ENCODE measurements at places on chromosomes 12 and 14.

GRCh38 chr12:20436316-20436715 is 68.0 kb downstream of the PDE3A start:
- no peak for DNase-seq

DNA sequence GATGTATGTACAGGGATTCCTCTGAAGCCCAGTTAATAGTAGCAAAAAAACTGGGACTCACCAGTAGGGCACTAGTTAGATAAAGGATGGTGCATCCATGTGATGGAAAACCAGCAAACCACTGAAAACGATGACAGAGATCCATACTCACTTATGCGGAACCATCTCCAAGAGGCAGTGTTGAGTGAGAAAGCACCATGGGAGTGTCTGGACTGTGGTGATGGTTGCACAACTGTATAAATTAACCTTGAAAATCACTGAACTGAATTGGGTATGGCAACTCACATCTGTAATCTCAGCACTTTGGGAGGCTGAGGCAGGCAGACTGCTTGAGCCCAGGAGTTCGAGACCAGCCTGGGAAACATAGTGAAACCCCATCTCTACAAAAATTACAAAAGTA is 53.6 kb upstream of the ZFP36L1 start:
- no peak for DNase-seq

GRCh38 chr14:67579040-67579439 is 21.0 kb downstream of the PIGH start:
- DNase-seq = no peak

- no peak for DNase-seq
Measured at GRCh38 chr12:6450869-6451347, 934 bp upstream of the TAPBPL start.

DNA sequence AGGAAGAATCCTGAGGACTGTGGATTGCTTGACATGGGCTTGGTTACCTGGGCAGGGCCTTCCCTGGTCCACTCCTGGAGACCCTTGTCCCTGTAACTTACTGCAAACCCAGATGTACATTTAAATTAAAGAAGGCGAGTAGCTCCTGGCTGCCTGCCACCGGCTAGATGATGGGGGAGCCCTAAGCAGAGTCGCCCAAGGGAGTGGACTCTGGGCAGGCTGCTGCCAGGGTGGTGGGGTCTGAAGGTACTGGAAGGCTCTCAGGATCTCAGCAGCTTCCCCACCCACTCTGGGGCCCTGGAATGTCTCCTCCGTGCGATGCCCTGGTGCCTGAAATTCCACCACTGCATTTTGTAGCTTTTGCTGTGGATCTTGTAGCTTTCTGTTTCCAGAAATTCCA is 74.7 kb downstream of the FBXL14 start:
- no peak for DNase-seq

GRCh38 chr12:62129291-62129690 is 130.9 kb upstream of the USP15 start:
- no peak for DNase-seq

- no peak for DNase-seq
Measured at GRCh38 chr12:54571193-54572188, 17.0 kb downstream of the PPP1R1A start.

- no peak for DNase-seq
Measured at GRCh38 chr12:52391618-52392002, 6.2 kb upstream of the KRT84 start.

DNA sequence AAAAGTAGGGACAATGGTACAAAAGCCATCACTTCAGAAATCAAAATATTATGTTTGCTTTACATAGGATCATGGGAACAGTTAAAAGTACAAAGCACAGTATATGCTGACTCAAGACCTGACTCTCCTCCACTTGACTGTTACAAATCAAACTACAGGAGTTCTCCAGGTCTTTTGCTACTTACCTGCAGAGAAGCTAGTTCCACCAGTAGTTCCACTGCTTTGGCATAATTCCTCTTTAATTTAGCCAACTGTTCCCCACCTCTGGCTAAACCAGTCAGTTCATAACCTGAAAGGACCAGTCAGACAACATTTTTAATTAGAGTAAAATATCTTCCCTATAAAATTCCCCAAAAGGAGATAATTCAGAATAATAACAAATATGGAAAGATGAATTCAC is 14.0 kb downstream of the ATP6V1D start:
- DNase-seq = no peak

GRCh38 chr12:27284751-27285150 is 40.7 kb downstream of the STK38L start:
- DNase-seq = no peak

GRCh38 chr12:116480210-116480810 is 78.9 kb upstream of the MAP1LC3B2 start:
- no peak for DNase-seq

GRCh38 chr14:59483363-59483762 is 845 bp downstream of the L3HYPDH start:
- DNase-seq = no peak

DNA sequence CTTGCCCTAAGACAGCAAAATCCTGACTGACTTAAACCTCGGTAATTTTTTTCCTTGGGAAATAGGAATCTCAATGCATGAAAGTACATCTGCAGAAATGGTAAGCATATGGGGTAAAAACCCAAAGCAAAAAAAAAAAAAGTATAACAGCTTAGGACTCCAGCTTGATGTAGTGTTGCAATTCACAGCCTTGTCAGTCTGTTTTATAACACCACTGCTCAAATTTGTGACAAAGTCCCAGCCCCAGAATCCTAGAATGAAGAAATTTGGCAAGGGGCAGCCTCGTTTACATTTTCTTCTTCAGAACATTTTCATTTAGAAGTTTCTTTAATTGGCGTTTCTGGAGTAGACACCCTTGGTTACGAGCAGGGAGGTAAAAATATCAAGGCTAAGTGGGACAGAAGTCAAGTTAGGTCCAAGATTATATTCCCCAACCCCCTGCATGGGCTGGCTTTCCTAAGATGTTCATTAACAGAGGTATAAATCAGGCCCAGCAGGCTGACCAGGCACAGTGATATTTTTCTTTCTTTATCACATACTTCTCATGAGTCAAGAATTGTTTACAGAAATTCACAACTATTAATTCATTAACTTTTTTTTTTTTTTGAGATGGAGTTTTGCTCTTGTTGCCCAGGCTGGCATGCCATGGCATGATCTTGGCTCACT is 424.0 kb downstream of the RMST start:
- DNase-seq = no peak

GRCh38 chr12:55908726-55909512 is 18.8 kb downstream of the PYM1 start:
- no peak for DNase-seq

- no peak for DNase-seq
Measured at GRCh38 chr12:127711108-127711507, 555.9 kb upstream of the TMEM132C start.
